ENCODE measurements at places on chromosomes 2 and 18. TPM values are rescaled to one million over a fixed set of nuclear protein-coding genes. Genes with fewer than 3 reads are reported as not detected.

The GALR1 gene
- total RNA-seq: not detected

- H3K36me3 ChIP-seq: no peaks in the 10 kb centered on the region
- no peak overlapping the region for H3K4me3 ChIP-seq
- DNase-seq: no peak
- no peaks in the 10 kb centered on the region for H3K4me1 ChIP-seq
- no peak overlapping the region for H3K27ac ChIP-seq
Measured at GRCh38 chr2:181781078-181781786, 100.9 kb upstream of the NEUROD1 start.

- no peak overlapping the region for H3K4me3 ChIP-seq
- H3K27me3 ChIP-seq: no peaks in the 10 kb centered on the region
- H3K27ac ChIP-seq: no peak overlapping the region
- H3K4me1 ChIP-seq: no peaks in the 10 kb centered on the region
- no peaks in the 10 kb centered on the region for H3K36me3 ChIP-seq
- no peak for DNase-seq
Measured at GRCh38 chr18:46636040-46636630, 20.9 kb downstream of the LOXHD1 start.

GRCh38 chr2:16653083-16653375 is 12.6 kb downstream of the CYRIA start:
- H3K27me3 ChIP-seq: no peaks in the 10 kb centered on the region
- DNase-seq: peak; percentile 58
- no peak overlapping the region for H3K27ac ChIP-seq
- no peak overlapping the region for H3K4me3 ChIP-seq
- no peaks in the 10 kb centered on the region for H3K36me3 ChIP-seq

GRCh38 chr2:33395655-33396249 is 80.7 kb upstream of the RASGRP3 start:
- no peak for DNase-seq
- peak overlapping the region; percentile 40 for H3K27ac ChIP-seq
- no peak overlapping the region for H3K4me3 ChIP-seq
- H3K36me3 ChIP-seq: peaks cover 2% of the 10 kb centered on the region

GRCh38 chr2:108988076-108988795 is 784 bp downstream of the EDAR start:
- no peak overlapping the region for H3K4me3 ChIP-seq
- H3K27me3 ChIP-seq: no peaks in the 10 kb centered on the region
- no peak overlapping the region for H3K27ac ChIP-seq
- no peaks in the 10 kb centered on the region for H3K4me1 ChIP-seq
- no peaks in the 10 kb centered on the region for H3K36me3 ChIP-seq
- DNase-seq: no peak

- no peak overlapping the region for H3K4me3 ChIP-seq
- no peak for DNase-seq
- H3K27me3 ChIP-seq: no peaks in the 10 kb centered on the region
- H3K27ac ChIP-seq: no peak overlapping the region
Measured at GRCh38 chr18:23131693-23132319, 3.5 kb upstream of the CABLES1 start.

- no peak overlapping the region for H3K27ac ChIP-seq
- H3K4me1 ChIP-seq: peaks cover 5% of the 10 kb centered on the region
- H3K36me3 ChIP-seq: peaks cover 2% of the 10 kb centered on the region
- H3K27me3 ChIP-seq: no peaks in the 10 kb centered on the region
- DNase-seq: no peak
- H3K4me3 ChIP-seq: no peak overlapping the region
Measured at GRCh38 chr2:218743068-218743467, 32.4 kb downstream of the TTLL4 start.

The GLS gene
- total RNA-seq: 344 TPM

- H3K36me3 ChIP-seq: no peaks in the 10 kb centered on the region
- no peak overlapping the region for H3K4me3 ChIP-seq
- H3K27ac ChIP-seq: no peak overlapping the region
Measured at GRCh38 chr2:12619975-12620374, 96.8 kb upstream of the TRIB2 start.

All from aorta (tissue), 5 donors.